ENCODE measurements at places on chromosomes 2 and 18.

GRCh38 chr2:148726228-148726627 is 81.7 kb downstream of the EPC2 start:
- DNase-seq, result no peak

- no peak for DNase-seq
Measured at GRCh38 chr2:215756346-215756730, 257.0 kb downstream of the MREG start.

DNA sequence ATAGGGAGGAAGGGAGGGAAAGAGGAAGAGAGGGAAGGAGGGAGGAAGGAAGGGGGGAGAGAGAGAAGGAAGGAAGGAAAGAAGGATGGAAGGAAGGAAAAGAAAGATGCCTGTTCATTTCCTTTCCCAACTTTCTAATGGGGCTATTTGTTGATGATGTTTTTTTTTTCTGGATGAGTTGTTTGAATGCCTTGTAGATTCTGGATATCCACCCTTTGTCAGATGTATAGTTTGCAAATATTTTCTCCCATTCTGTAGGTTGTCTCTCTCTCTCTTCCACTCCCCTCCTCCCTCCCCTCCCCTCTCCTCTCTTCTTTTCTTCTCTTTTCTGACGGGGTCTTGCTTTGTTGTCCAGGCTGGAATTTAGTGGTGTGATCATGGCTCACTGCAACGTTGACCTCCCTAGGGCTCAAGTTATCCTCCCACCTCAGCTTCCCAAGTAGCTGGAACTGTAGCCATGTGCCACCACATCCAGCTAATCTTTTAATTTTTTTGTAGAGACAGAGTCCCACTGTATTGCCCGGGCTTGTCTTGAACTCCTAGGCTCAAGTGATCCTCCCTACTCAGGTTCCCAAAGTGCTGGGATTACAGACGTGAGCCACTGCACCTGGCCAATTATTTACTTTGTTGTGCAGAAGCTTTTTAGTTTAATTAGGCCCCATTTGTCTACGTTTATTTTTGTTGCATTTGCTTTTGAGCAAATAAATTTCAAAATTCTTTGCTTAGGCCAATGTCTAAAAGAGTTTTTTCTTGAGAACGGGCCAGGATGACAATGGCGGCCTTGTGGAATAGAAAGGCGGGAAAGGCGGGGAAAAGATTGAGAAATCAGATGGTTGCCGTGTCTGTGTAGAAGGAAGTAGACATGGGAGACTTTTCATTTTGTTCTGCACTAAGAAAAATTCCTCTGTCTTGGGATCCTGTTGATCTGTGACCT is 57.3 kb upstream of the FAM117B start:
- no peak for DNase-seq

DNA sequence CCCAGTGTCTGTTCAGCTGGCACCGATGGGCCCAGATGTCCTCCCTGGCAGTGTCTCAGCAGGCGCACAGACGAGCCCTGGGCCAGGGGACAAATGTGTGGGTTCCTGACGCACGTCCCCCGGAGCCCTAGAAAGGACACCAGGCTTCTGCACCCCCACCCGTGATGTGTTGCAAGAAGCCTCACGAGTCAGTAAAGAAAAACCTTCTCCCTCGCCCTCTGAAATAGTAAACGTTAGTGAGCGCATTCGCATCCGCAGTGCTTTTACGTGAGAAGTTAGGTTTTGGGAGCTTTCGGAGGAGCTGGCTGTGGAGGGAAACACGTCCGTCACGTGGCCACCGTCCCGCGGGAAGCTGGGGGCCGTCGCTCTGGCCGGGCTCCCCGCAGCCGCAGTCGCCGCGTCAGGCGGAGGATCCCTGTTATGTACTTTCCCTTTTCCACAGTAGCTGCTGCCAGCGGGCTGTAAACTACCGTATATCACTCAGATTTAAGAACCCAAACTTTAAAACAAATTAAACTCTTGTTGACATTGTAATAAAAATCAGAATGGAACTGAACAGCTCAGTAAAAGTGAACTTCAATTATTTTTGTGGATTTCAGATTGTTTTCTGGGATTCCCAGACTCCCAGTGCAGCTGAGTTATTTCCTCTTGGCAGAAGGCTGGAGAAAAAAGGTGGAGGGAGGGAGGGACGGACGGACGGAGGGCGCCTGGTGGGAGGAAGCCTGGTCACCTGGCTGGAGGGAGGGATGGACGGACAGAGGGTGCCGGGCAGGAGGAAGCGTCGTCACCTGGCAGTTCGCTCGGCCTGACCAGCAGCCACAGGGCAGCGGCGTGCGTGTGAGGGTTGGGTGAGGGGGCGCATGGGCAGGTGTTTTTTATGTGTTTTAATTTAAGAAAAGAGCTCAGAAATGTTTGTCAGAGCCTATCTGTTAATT is 112.1 kb downstream of the NFATC1 start:
- peak; percentile 84 for DNase-seq

GRCh38 chr2:220962556-220962955 is 609.5 kb downstream of the EPHA4 start:
- DNase-seq, result no peak

DNA sequence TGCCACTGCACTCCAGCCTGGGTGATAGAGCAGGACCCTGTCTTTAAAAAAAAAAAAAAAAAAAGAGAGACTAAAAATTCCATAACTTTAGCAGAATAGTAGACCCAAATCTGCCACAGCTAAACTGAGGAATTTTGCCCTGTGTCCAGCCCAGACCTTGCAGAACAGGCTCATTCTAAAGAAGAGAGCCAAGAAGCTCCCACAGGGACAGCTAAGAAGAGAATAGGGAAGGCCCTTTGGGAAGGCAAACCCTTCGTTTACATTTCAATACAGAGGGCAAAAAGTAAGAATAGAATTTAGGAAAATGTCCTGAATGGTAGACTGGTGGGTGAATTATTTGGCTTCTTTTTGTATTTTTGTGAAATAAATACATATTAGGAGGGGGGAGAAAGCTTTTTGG is 21.5 kb upstream of the BZW1 start:
- no peak for DNase-seq

DNA sequence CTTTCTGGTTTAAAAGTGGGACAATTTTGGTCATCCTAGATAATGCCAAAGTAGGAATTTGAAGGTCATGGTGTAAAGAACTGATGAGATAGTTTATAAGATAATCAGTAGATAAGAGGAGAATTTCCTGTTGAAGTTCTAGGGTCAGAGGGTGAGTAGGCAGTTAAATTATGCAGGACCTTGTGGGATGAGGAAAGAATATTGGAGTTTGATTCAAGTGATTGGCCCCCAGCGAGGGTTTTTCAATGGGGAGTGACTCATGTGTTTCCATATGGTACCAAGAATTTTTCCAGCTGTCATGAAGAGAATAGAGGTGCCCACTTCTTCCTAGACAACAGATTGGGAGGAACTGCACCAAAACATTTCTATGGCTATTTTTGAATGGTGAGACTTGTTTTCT is 940.2 kb upstream of the ZEB2 start:
- DNase-seq, result no peak

GRCh38 chr2:127683757-127684156 is 8.4 kb upstream of the LIMS2 start:
- no peak for DNase-seq

DNA sequence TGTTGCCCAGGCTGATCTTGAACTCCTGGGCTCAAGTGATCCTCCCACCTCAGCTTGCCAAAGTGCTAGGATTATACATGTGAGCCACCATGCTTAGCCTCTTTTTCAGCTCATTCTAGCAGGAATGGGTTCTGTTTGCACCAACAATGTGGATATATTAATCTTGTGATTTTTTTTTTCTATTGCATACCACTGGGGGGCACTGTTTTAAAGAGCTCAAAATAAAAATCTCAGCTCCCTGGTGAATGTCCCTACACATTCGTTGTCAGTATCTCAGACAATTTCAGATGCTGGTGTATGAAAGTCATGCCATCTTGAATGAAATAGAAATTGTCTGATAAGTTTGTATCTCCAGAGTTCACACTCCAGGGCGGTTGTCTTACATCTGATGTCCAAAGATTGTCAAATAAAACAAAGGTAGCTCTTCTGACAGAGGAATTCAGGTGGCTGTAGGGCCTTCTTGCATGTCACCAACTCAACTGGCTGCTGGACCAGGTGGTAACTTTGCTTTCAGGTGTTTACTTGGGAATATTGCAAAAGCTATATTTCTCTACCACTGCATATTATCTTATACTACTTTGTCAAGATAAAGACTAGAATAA is 3.1 kb upstream of the MATN3 start:
- peak; percentile 64 for DNase-seq

GRCh38 chr18:63158012-63158631 is 161.4 kb downstream of the BCL2 start:
- DNase-seq, result no peak

- no peak for DNase-seq
Measured at GRCh38 chr2:166335284-166335683, 40.5 kb downstream of the SCN9A start.

DNA sequence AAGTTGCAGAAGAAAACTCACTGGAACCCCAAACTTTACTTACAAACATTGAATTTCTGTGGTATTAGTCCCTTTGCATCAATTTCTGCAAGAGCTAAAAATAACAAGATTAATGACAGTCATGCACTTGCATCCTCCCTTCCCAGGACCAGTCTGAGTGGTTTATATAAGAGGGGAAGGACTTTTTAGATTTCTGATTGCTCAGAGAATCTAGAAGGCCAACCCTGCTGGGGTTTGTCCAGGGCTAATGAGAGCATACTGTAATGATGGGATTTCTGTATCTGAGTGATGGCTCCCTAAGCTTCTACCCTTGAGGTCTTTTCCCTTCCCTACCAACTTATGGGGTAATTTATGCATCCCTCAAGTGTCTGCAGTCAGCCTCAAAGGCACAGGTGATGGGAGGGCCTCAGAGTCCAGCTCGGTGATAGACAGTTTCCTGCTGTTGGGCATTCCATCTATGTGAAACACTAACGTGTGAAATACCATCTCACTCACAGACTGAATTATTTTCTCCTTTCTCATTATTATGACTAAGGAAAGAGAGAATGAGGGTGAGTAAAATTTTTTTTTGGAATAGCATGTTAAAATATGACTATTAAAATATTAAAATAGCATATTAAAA is 556.3 kb downstream of the RIT2 start:
- no peak for DNase-seq

GRCh38 chr2:23121968-23122648 is 262.9 kb upstream of the KLHL29 start:
- no peak for DNase-seq

DNA sequence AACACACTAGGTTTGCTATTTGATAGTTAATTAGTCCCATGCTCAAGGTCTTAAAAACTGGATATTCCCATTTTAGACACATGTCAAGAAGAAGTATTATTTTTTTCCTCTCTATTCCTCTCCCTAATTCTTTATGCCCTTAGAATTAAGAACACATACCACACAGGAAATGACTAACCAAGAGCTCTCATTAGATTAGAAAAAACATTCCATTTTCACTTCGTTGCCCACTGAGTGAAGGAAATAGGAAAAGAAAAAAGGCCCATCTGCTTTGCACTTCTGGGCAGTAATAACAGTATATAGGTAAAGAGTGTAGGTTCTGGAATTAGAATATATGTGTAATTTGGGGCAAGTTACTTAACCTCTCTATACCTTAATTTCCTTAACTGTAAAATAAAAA is 26.9 kb downstream of the ACADL start:
- no peak for DNase-seq

- DNase-seq, result no peak
Measured at GRCh38 chr2:76498360-76498759, 787.6 kb upstream of the GCFC2 start.

GRCh38 chr2:13034861-13035260 is 318.1 kb downstream of the TRIB2 start:
- DNase-seq, result no peak

GRCh38 chr2:197010200-197011020 is 83.9 kb upstream of the PGAP1 start:
- no peak for DNase-seq
